Stimulated activated CD8-positive, alpha-beta memory T cell treated with anti-CD3 and anti-CD28 coated beads, Interleukin-2, amount 100 ng/mL, for 1 hour (primary cell): ENCODE measurements at places on chromosomes 7 and 10.
A peak's percentile ranks its signal among the peaks of the same experiment; 100 is the strongest.

GRCh38 chr10:96532523-96532922 lies 18.8 kb upstream of the TLL2 start:
- no peak for DNase-seq

- no peak for DNase-seq
Observed at GRCh38 chr10:103139803-103140202, 53.3 kb downstream of the NT5C2 start.

DNA sequence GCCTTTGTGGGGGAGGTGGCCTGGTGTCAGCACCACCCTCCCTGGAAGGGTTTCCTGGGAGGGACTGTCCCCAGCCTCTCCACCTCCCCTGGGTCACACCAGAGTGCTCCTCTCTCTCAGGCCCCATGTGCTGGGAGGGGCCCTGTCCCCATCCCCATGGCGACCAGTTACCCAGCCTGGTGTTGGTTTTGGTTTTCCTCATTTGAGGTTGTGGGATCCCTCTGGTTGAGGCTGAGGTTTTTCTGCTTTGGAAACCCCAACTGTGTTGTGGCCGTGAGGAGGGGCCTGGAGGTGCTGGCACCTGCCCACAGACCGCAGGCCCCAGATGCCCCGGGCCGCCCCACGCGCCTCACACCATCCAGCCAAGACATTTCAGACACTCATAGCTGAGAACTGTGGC lies 106.3 kb downstream of the GRK5 start:
- peak; percentile 25 for DNase-seq

GRCh38 chr10:110864662-110865140 lies 7.0 kb upstream of the PDCD4 start:
- no peak for DNase-seq

GRCh38 chr7:107145067-107145838 lies 23.6 kb upstream of the HBP1 start:
- no peak for DNase-seq

DNA sequence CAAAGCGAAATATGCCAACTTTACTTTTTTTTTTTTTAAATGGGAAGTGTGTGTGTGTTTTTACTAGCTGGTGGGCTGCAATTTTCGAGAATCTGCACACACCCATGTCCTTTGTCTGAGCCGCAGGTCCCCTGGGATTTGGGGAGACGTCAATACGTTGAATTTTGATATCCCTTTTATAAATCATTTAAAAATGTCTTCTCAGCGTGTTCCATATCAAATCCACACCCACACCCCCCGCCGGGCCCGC lies 404 bp upstream of the FMC1 start:
- DNase-seq = no peak

- no peak for DNase-seq
Observed at GRCh38 chr10:28120795-28121194, 121.9 kb upstream of the ODAD2 start.

DNA sequence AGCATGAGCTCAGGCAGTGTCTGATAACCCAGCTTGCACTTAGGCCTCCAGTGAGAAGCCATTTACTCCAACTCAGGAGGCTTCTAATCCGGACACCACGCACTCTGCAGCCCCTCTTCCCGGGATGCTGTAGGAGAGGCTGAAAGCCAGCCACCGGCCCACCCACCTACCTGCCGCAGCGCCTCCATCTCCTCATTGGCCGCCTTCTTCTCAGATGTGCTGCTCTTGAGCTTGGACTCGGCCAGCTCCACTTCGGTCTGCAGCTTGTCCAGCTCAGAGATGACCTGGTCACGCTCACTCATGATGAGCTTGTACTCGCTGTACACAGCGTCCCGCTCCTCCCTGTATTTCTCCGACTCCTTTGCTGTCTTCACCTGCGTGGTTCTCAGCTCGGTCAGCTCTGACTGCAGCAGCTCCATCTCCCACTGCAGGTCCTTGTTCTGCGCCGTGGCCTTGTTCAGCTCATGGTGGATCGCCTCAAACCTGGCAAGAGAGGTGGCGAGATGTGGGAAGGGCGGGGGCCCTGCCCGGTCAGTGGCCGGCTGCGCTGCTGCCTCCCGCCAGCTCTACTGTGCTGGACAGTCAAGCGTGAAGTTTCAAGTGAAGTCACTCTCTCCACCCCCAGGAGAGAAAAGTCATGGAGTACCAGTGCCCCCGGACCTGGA lies 84.7 kb downstream of the DLG5 start:
- DNase-seq = no peak
